ENCODE measurements at places on chromosomes 4 and X. TPM values are rescaled to one million over a fixed set of nuclear protein-coding genes. Genes with fewer than 3 reads are reported as not detected.

Gene SYNPO2
- total RNA-seq, result 178 TPM

Gene FAM9C
- not detected for total RNA-seq

Gene TCEAL2
- total RNA-seq, result not detected

Gene WDR1
- total RNA-seq, result 216 TPM

Gene KCND1
- 10.4 TPM for total RNA-seq

Gene PRDM8
- total RNA-seq, result not detected

Gene CENPE
- not detected for total RNA-seq

Gene NLRP2B
- not detected for total RNA-seq

Data from ascending aorta (tissue), 2 donors.